GM23248 (cell line): ENCODE measurements at places on chromosomes 3 and 15.

DNA sequence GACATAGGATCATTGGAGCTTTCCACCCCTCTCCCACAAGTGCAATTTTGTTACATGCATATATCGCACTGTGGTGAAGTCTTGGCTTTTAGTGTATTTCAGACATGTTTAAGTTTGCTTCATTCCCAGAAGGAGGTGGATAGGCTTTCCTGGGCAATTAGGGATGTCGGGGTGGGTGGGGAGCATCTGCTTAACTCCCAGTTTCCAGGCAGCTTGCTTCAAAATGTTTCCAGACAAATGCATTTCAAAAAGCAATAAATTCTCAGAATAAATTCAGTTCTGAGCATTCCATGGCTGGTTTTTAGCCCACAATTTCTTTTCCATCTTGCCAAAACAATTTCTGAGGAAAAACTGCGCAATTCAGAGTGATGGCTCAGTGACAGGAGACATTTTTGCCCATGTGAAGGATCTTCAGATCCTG is 227.7 kb upstream of the ZPLD1 start:
- DNase-seq, result peak; percentile 30
- no peak overlapping the region for H3K4me3 ChIP-seq
- H3K36me3 ChIP-seq, result no peaks in the 10 kb centered on the region
- peaks cover 16% of the 10 kb centered on the region for H3K4me1 ChIP-seq

GRCh38 chr3:120028271-120029047 is 65.8 kb downstream of the GSK3B start:
- H3K4me3 ChIP-seq, result no peak overlapping the region
- DNase-seq, result no peak
- H3K36me3 ChIP-seq, result no peaks in the 10 kb centered on the region
- H3K4me1 ChIP-seq, result no peaks in the 10 kb centered on the region
- H3K27me3 ChIP-seq, result no peaks in the 10 kb centered on the region

- no peak within 1 kb of the TSS for H3K27ac ChIP-seq
- no peaks in the 10 kb centered on the region for H3K36me3 ChIP-seq
- no peaks in the 10 kb centered on the region for H3K4me1 ChIP-seq
Observed at GRCh38 chr15:83106994-83107840, at the start of gene TM6SF1. Gene TM6SF1, plus strand, starts transcription at chr15:83107645. Its CDS starts 36 bp downstream, at chr15:83107681.

GRCh38 chr3:94294806-94295205 is 231.9 kb downstream of the NSUN3 start:
- H3K4me1 ChIP-seq, result no peaks in the 10 kb centered on the region
- H3K4me3 ChIP-seq, result no peak overlapping the region
- no peak overlapping the region for H3K27ac ChIP-seq
- no peaks in the 10 kb centered on the region for H3K27me3 ChIP-seq
- DNase-seq, result no peak

DNA sequence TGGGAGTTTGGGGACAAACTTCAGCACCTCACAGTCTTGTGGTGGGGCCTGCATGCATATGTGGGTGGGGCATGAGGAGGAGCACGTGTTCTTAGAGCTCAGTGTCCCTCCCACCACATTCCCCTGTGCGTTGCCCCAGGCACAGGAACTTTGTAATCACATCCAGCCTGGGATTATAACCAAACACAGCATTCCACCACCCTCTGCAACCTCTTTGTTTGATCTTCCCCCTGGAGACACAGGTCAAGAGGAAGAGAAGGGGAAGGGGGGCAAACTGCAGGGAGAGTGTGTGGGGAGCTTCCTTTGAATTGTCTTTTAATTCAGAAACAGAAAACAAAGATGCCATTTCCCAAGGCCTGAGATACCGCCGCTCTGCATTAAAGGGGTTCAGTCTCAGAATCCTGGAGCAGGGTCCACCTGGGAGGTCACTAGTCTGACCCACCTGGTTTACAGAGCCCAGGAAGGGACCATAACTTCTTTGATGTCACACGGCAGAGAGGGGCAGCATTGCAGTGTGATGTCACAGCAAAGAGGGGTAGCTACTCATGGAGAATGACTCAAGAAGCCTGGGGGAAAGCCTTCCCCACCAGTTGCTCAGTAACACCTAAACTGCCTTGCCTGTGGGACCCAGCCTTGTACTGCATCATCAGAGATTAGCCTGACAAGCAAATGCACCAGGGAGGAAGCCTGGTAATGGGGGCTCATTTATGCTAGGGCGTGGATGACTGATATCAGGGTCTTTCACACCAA is 106.3 kb upstream of the RNU6-1 start:
- peaks cover 3% of the 10 kb centered on the region; the same call in 1 of the 2 replicates for H3K27me3 ChIP-seq
- H3K27ac ChIP-seq, result no peak overlapping the region
- DNase-seq, result peak; percentile 31
- H3K36me3 ChIP-seq, result no peaks in the 10 kb centered on the region
- no peak overlapping the region for H3K4me3 ChIP-seq

- no peak overlapping the region for H3K4me3 ChIP-seq
- no peaks in the 10 kb centered on the region for H3K36me3 ChIP-seq
- H3K27me3 ChIP-seq, result no peaks in the 10 kb centered on the region
- peaks cover 2% of the 10 kb centered on the region for H3K4me1 ChIP-seq
Observed at GRCh38 chr3:187912007-187912406, 166.7 kb upstream of the BCL6 start.

DNA sequence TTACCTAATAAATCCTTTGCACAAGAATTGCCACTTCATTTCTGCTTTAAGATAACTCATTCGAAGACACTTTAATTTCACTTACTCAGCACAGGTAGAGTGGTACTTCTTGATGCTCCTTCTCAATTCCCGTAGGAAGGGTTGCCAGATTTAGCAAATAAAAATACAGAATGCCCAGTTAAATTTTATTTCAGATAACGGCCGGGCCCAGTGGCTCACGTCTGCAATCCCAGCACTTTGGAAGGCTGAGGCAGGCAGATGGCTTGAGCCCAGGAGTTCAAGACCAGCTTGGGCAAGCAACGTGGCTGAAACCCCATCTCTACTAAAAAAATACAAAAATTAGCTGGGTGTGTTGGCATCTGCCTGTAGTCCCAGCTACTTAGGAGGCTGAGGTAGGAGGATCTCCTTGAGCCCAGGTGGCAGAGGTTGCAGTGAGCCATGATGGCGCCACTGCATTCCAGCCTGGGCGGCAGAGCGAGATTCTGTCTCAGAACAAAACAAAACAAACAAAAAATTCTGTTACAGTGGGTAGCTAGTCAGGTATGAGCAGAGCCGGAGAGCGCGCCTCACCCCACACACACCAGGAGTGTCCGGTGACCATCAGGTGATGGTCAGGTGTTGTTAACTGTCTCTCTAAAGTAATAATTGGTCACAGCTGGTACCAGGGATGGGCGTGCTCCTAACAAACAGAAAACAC is 92.8 kb downstream of the DNAH12 start:
- 0 out of 2 replicates have a peak, but pooled peaks cover 5% of the 10 kb centered on the region for H3K27me3 ChIP-seq
- H3K27ac ChIP-seq, result no peak overlapping the region
- peaks cover 5% of the 10 kb centered on the region for H3K4me1 ChIP-seq
- no peaks in the 10 kb centered on the region for H3K36me3 ChIP-seq
- no peak overlapping the region for H3K4me3 ChIP-seq

DNA sequence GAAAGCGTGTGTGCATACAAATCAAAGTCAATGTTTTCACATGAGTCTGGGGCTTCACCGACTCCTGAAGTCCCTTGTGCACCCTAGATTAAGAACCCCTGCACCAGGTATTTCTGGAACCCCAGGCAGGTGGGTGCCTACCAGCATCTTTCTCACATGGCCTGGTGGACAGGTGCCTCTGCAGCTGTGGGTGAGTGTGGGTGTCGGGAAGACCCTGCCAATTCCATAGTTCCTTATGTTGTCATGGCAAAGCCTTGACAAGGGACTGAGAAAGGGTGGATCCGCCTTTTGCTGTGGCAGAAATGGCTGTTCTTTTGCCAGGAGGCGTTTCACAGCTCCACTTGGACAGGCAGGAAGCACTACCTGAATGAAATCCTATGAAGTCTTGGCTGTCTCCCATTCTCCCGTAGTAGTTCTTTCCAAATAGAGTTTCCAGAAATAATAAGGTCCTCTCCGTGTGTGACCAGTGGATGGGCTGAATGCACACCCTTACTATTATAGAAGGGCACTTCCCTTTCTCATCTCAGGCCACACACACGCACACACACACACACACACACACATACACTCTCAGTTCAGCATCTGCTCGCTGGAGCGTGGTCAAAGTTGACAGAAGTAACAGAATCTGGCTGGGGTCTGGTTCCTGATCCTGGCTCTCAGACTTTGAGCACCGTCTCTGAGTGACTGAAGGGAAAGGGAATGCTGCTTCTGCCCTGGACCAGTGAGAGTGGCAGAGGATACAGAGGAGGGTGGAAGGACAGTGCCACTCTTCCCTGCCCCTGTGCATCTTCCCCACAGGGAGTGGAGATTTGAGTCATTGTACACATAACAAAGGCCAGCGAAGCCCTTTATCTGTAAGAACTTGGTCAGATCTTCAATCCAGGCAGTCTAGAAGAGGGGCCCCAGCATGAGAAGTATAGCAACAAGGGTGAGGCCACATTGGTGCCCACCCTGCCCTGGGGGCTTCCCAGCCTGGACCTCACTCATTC is 38.7 kb downstream of the PDIA5 start:
- H3K4me3 ChIP-seq, result no peak overlapping the region
- H3K27ac ChIP-seq, result no peak overlapping the region
- peaks cover 27% of the 10 kb centered on the region for H3K4me1 ChIP-seq
- peaks cover 38% of the 10 kb centered on the region for H3K36me3 ChIP-seq
- no peak for DNase-seq

DNA sequence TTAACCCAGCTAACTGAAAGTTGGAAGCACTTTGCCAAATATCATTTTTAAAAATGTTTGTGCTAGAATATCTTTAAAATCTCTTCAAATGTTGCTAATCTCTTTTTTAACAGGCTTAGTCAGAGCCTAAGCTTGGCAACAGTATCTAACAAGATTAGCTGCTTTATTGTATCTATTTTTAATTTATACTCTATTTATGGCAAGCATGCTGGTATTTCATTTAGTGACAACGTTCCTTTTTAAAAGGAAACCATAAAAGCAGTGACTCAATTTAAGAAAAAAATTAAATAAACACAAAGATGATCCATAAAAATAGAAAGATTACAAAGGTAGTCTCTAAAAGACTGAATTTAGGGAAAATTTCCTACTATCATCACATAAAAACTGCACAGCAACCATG is 40.5 kb downstream of the SLC12A6 start:
- H3K27ac ChIP-seq, result 0 out of 2 replicates have a peak overlapping the region, but pooled peaks have one; percentile 4
- no peaks in the 10 kb centered on the region for H3K27me3 ChIP-seq
- peak; percentile 33 for DNase-seq
- H3K4me3 ChIP-seq, result no peak overlapping the region
- H3K4me1 ChIP-seq, result peaks cover 12% of the 10 kb centered on the region
- no peaks in the 10 kb centered on the region for H3K36me3 ChIP-seq

- no peaks in the 10 kb centered on the region for H3K4me1 ChIP-seq
- DNase-seq, result no peak
- H3K36me3 ChIP-seq, result peaks cover 40% of the 10 kb centered on the region
- no peaks in the 10 kb centered on the region for H3K27me3 ChIP-seq
Observed at GRCh38 chr15:78024519-78024870, 53.0 kb downstream of the TBC1D2B start.

GRCh38 chr3:162602619-162603018 is 1106.0 kb downstream of the OTOL1 start:
- H3K27me3 ChIP-seq, result no peaks in the 10 kb centered on the region
- H3K4me1 ChIP-seq, result no peaks in the 10 kb centered on the region
- DNase-seq, result no peak

GRCh38 chr15:85706779-85707518 is 87.8 kb downstream of the KLHL25 start:
- peaks cover 65% of the 10 kb centered on the region for H3K4me1 ChIP-seq
- H3K27ac ChIP-seq, result peak overlapping the region; percentile 76
- DNase-seq, result peak; percentile 62
- H3K4me3 ChIP-seq, result peak overlapping the region; percentile 65
- no peaks in the 10 kb centered on the region for H3K27me3 ChIP-seq

DNA sequence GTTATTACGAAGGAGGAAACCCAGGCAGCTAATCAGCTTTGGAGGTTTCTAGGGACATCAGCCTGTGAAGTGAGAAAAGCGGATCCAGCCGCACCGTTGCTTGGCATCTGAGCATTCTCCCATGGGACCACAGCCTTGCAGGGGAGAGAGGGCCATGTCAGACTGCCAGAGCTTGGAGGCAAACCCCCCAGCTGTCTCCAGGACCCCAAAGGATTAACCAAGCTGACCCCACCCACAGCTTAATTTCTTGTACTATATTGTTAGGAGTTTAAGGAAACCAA is 5.1 kb downstream of the IGDCC3 start:
- no peak overlapping the region for H3K27ac ChIP-seq
- H3K4me3 ChIP-seq, result no peak overlapping the region
- no peaks in the 10 kb centered on the region for H3K36me3 ChIP-seq
- no peak for DNase-seq
- H3K4me1 ChIP-seq, result no peaks in the 10 kb centered on the region

GRCh38 chr3:78887029-78887428 is 880.8 kb downstream of the ROBO1 start:
- no peaks in the 10 kb centered on the region for H3K36me3 ChIP-seq
- H3K4me1 ChIP-seq, result peaks cover 19% of the 10 kb centered on the region
- peak; percentile 83 for DNase-seq
- no peak overlapping the region for H3K4me3 ChIP-seq

DNA sequence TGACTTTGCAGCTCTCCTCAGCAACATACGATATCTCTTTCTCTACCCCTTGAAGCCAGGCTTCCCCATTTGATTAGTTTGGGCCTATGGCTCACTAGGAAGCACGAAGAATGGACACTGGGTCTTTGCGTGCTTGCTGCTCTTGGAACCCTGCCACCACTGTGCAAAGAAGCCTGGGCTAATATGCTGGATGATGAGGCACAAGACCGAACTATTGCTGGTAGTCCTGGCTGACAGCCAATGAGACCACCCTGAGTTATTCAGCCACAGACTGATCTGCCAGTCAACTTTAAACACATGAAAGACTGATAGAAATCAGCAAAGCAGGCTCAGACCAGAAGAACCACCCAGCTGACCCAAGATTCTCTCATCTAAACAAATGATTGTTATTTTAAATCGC is 250.3 kb downstream of the CBLB start:
- no peak overlapping the region for H3K27ac ChIP-seq
- no peaks in the 10 kb centered on the region for H3K27me3 ChIP-seq
- no peak for DNase-seq
- H3K4me3 ChIP-seq, result no peak overlapping the region
- peaks cover 13% of the 10 kb centered on the region; the same call in 1 of the 2 replicates for H3K4me1 ChIP-seq

GRCh38 chr3:46934072-46934471 is 42.5 kb downstream of the CCDC12 start:
- peak overlapping the region; percentile 98 for H3K27ac ChIP-seq
- H3K36me3 ChIP-seq, result no peaks in the 10 kb centered on the region
- no peaks in the 10 kb centered on the region for H3K27me3 ChIP-seq
- peaks cover 58% of the 10 kb centered on the region for H3K4me1 ChIP-seq

GRCh38 chr3:112653209-112653871 is 12.4 kb upstream of the CCDC80 start:
- H3K4me3 ChIP-seq, result peak overlapping the region; percentile 53
- peaks cover 85% of the 10 kb centered on the region for H3K4me1 ChIP-seq
- DNase-seq, result peak; percentile 97
- no peaks in the 10 kb centered on the region for H3K36me3 ChIP-seq
